ENCODE measurements at places on chromosomes 5 and 9. TPM values are rescaled to one million over a fixed set of nuclear protein-coding genes. Genes with fewer than 3 reads are reported as not detected.

Gene TRIM14
- polyA plus RNA-seq, result 7.8 TPM

DNA sequence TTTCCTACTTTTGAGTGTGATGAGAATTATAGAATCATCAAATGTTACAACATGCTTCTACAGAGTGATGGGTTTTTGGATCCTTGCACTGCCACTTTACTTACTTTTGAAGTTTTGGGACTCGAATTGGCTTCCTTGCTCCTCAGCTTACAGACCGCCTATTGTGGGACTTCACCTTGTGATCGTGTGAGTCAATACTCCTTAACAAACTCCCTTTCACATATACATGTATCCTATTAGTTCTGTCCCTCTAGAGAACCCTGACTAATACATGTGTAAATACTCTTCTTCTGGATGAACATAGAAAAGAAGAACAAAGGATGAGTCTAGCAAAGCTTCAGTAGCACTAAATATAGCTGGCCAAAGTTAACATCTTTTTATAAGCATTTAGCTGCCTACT is 98.7 kb upstream of the PDE4D start:
- DNase-seq, result no peak

- DNase-seq, result peak; percentile 15
These were observed 33.3 kb upstream of the SLCO6A1 start for GRCh38 chr5:102532123-102532522.

DNA sequence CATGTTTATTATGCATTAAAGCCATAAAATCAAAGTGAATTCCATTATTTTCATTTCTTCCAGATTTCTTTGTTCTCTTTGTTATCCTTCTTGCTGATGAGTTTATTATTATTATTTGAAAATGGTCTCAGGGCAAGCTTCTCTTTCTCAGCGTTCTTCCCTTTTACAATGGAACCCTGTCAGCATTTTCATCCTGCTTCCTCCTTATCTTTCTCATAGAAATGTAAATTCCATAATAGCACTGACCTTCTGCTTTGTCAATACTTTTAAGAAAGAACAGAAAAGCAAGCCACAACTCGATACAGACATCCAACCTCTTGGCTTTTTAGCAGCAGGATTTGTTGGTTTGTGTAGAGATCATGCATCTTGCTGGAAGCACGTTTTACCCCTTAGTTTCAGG is 114.0 kb upstream of the BASP1 start:
- DNase-seq, result no peak

DNA sequence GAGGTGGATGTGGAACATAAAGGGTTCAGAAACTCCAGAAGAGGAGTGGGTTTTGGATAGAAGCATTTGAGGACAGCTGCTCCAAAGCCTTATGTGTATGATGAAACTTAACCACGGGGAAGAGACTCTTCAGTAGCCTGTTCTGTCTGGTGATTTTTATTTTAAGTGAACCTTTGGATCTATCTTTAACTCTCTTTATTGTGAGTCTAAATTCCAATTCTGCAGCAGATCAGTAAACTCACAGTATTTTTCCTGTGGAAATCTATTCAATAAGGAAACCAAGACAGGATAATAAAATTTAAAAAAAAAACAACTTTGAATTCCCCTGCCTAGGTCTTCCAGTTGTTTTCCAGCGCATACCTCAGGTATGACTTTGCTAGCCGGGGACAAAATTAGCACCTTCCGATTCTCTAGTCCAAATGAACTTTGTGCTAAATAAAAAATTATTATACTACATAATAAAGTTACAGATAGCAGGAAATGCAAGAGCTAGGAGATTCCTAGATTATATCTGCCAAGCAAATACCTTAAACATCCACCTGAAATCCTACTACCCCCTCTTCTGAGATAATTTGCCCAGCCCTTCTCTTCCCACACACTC is 101.9 kb downstream of the NLN start:
- no peak for DNase-seq

DNA sequence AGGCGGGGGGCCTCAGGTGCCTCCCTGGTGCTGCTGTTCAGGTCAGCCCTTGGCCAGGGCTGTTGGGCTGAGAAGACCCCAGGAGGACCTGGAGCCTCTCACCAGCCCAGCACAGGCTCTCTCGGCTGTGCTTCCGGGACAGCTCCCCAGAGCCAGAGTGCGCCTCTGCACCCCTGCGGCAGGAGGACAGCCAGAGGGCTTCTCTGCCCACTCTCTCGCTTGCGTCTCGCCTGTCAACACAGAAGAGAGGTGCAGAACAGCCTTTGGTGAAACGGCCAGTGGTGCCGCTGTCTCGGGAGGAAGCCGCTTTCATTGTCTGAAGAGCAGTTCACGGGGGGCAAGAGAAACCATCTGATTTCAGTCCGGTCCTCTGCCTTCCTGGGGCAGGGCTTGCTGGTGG is 3.8 kb upstream of the NACC2 start:
- peak; percentile 8 for DNase-seq

Gene GLRA1
- polyA plus RNA-seq, result not detected

DNA sequence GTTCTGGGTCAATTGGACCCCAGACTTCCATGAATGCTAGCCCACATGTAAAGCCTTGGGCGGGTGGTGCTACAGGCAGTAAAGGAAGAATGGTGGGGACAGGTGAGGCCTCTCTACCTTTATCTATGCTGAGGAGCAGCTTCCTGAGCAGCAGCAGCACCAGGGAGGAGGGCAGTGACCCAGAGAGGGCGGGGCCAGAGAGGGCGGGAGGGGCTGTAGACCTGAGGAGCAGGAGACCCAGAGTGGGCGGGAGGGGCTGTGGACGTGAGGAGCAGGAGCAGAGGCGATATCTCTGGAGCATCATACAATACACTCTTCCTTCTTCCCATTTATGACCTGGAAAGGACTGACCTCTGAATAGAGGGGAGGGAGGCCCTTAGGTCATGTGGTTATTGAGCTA is 165.9 kb downstream of the MTRR start:
- DNase-seq, result no peak

DNA sequence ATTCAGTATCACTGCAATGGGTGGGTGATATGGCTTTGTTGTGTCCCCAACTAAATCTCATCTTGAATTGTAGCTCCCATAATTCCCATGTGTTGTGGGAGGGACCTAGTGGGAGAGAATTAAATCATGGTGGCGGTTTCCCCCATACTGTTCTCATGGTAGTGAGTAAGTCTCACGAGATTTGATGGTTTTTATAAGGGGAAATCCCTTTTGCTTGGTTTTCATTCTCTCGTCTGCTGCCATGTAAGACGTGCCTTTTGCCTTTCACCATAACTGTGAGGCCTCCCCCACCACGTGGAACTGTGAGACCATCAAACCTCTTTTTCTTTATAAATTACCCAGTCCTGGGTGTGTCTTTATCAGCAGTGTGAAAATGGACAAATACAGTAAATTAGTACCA is 9.5 kb upstream of the NANS start:
- DNase-seq, result no peak

DNA sequence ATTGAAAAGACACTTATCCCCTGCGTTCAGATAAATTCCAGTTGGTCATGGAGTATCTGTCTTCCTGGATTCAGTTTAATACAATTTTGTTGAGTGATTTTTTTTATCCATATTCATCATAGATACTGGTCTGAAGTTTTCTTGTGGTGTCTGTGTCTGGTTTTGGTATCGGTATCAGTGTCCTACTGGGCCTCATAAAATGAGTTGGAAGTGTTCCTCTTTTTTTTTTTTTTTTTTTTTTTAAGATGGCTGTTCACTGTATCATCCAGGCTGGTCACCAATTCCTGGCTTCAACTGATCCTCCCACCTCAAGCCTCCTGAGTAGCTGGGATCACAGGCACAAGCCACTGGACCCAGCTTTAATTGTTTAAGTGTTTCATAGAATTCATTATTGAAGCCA is 2.9 kb upstream of the CAMSAP1 start:
- no peak for DNase-seq

GRCh38 chr9:94974154-94974879 is 247.8 kb downstream of the AOPEP start:
- peak; percentile 37 for DNase-seq

GRCh38 chr9:87386490-87387025 is 111.1 kb upstream of the DAPK1 start:
- no peak for DNase-seq

GRCh38 chr5:61051267-61051666 is 106.3 kb downstream of the NDUFAF2 start:
- peak; percentile 65 for DNase-seq
